AG04450 (cell line): ENCODE measurements at places on chromosomes 11 and 22.

- DNase-seq, result no peak
Measured at GRCh38 chr22:29306835-29307595, 565 bp downstream of the GAS2L1 start.

DNA sequence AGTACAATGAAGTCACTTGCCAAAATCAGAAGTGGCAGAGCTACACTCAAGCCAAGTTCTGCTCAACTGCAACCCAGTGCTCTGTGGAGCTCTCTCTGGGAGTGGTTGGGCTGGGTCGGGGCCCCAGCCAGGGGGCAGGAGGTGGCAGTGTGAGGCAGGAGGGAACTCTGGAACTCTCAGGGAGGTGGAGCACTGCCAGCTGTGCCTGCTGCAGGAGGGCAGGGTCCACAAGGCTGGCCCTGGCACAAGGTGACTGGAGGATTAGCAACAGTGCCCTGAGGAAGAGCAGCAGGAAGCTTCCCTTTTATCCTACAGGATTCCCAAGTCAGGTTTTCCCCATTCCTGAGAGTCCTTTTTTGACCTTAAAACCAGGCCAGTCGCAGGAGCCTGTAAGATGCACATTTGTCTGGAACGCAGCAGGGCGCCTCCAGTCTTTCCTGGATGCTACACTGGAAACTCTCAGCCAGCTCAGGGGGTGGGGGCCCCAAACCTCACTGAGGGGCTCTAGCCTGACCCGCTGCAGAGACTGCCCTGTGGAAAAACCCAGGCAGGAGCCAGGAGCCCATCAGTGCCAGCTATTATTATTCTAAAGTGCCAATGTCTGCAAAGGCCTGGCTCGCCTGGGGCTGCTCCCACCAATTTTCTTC, 31.8 kb downstream of the DKK3 start:
- DNase-seq, result no peak

GRCh38 chr22:45896964-45897538, 79.9 kb downstream of the WNT7B start:
- DNase-seq, result no peak

DNA sequence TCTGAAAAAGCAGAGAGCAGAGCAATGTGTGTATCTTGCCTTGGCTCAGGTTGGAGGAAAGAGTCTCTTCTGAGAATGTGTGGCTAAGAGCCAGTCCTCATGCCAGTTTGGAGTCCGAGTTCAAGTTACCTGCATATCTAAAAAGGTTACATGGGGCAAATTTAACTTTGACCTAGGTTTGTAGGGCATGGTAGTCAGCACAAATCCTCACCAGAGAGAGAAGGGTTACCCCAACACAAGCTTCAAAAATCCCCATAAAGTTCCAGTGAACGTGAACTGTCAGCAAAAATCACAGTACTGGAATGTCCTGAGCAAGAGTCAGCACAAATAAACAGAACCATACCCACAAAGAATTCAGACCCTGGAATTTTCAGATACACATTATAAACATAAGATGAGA, 13.8 kb downstream of the SDHD start:
- DNase-seq, result peak; percentile 45

GRCh38 chr11:66498506-66498905, 11.9 kb upstream of the BBS1 start:
- DNase-seq, result no peak

GRCh38 chr11:66976028-66976467, 944 bp downstream of the C11orf86 start:
- DNase-seq, result no peak

DNA sequence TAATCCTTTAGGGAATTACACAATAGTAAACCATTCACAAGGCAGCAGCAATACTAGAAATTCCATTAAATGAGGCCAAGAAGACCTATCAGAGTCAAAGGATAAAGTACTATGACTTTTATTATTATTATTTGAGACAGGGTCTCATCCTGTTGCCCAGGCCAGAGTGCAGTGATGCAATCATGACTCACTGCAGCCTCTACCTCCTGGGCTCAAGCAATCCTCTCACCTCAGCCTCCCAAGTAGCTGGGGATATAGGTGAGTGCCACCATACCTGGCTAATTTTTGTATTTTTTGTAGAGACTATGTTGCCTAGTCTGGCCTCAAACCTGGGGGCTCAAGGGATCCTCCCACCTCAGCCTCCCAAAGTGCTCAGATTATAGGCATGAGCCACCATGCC, 51.8 kb downstream of the TTC28 start:
- no peak for DNase-seq

- DNase-seq, result no peak
Measured at GRCh38 chr22:20009582-20010306, 6.9 kb downstream of the ARVCF start.

- no peak for DNase-seq
Measured at GRCh38 chr11:19347911-19348310, 107.2 kb upstream of the E2F8 start.

DNA sequence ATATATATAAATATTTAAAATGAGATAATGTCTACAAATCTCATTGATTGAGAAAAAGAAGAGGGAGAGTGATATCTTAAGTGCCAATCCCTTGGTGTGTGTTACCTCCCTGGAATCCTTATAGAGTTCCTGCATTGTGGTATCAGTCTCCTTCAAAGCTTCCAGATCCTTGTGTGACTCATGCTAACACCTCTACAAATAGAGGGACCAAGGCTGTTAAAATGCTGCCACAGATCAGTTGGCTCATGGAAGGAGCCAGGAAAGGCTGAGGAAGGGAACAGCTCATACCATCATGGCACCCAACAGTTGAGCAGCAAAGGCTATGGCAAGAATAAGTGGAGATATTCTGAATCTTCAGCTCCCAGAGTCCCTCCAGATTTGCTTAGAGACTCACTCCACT, 163.6 kb upstream of the ISX start:
- no peak for DNase-seq

DNA sequence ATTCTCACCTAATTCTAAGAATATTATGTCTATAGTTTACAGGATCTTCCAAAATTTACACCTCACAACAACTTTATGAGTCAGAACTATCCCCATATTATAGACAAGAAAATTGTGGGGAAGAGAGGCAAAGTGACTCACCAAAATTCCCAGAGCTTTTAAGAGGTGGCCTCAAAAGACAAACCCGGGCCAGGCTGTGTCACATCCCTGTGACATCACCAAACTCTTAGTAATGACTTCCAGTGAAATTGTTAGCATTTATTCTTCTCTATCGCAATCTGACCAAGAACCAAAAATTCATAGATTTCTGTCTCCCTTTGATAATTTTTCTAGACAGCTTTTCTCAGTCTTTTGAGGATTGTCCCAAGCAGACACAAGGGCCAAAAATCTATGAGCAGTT, 134.3 kb downstream of the SNX19 start:
- no peak for DNase-seq

DNA sequence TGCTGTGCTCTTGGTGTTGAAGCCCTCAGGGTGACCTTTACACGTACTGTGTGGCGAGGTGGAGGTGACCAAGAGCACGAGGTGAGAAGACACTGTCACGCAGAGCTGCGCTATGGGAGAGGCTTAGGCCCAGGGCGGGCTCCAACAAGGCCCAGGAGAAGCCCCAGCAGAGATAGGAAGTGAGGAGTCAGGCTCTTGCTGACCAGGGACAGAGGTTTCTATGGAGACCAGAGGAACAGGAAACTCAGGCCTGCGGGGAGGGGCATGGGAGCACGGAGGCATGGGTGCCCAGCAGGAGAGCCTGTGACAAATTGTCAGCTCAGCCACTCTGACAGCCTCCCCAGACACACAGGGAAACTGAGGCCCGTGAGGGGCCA, 15.8 kb downstream of the DGKZ start:
- DNase-seq, result no peak

GRCh38 chr11:128357073-128357472, 230.3 kb downstream of the ETS1 start:
- no peak for DNase-seq

DNA sequence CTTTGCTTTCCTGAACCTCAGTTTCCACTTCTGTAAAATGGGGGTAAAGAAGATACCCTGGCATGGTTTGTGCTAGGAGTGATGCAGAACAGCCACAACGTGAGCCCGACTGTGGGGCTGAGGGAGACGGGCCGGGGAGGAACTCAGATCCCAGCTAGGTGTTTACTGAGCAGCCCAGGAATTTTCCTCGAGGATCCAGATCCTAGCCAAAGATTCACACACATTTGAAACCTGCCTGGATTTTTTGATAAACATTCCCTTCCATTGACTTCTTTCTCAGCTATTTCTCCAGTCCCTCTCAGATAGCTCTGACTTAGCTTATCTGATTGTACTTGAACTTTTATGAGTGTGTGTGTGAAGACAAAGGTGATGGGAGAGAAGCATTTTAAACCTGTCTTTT, 98.0 kb downstream of the KIAA1671 start:
- DNase-seq, result no peak

GRCh38 chr11:130599073-130599654, 150.7 kb downstream of the ADAMTS15 start:
- no peak for DNase-seq

- no peak for DNase-seq
Measured at GRCh38 chr11:130858215-130858614, 58.1 kb downstream of the SNX19 start.

DNA sequence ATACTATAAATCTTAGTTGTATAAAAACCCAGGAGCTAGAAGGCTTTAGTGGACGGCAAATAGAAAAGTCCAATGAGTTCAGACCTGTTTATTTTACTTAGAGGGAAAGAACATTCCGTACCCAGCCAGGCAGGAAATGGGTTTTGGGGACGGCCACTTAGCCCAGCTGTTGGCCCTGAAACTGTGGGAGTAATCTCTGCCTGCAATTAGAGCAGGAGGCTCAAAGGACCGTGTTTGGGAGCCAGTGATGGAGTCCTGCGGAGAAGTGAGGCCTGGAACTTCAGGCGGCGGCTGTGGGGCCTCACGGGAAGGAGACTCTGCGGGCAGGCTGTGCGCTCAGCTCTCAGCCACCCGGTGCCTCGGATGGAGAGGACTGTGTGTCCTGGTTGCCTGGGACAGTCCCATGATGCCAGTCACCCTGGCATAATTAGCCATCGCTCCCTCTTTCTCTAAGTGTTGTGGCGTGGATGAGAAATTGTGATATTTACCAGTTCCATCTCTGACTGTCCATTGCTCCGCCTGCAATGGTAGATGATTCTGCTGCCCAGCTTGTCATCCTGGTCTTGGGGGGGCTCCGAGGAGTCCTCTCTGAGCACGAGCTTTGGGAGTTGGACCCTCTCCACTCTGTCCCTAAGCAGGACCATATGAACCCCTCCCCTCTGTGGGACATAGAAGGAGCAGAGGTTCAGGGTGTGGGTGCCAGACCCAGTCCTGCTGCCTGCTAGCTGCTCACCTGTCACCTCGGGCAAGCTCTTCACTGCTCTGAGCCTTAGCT, 530.3 kb downstream of the TBC1D22A start:
- DNase-seq, result no peak

- peak; percentile 60 for DNase-seq
Measured at GRCh38 chr22:43126501-43127165, 16.1 kb downstream of the BIK start.

GRCh38 chr22:48354096-48354495, 1473.6 kb downstream of the BRD1 start:
- DNase-seq, result no peak

- DNase-seq, result no peak
Measured at GRCh38 chr22:44383064-44383575, 70.4 kb upstream of the SHISAL1 start.

GRCh38 chr11:19963697-19964387, 196.4 kb downstream of the DBX1 start:
- DNase-seq, result no peak

GRCh38 chr11:107619926-107620325, 29.0 kb downstream of the ELMOD1 start:
- no peak for DNase-seq

GRCh38 chr11:102119997-102120396, 9.8 kb downstream of the YAP1 start:
- DNase-seq, result no peak

GRCh38 chr11:130304651-130305050, 10.1 kb downstream of the ZBTB44 start:
- no peak for DNase-seq

DNA sequence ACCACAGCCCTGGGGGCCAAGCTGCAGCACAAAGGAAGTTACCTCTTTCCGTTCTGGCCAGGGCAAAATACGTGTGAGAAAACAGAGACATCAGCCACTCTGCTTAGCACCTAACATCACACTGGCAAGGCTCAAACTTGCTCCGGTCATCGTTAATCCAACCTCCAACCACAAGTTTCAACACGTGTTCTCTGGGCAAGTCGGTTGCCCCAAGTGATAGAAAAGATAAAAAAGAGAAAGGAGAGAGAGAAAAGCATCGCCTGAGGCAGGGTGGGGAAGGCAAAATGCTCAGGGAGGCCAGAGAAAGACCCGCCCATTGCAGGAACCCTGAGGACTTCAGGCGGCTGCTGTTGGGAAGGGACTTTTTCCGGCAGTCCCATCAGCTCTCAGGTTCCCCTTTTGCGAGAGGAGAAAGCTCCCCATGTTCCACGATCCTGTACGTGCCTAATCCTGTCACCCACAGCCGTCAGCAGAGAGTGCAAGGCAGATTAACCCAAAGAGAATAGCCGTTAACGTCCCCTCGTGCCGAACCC, 18.5 kb upstream of the B4GALNT4 start:
- no peak for DNase-seq

GRCh38 chr11:134293119-134294113, 17.2 kb downstream of the GLB1L3 start:
- no peak for DNase-seq

DNA sequence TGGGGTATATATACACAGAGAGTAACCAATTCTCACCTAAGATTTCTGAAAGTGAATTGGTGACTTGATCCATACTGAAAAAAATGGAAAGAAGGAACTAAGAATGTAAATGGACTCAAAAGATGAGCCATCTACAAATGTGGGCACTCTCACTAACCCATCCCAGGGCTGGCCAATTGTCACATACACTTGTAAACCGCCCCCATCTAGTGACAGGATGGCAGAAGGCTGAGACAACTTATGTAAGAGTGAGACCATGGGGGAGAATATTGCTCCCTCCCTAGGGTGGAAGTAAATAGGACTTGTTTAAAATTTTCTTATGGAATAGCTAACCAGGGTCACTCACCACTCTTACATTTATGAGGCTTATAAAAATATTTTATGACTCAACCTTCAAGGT, 377.1 kb upstream of the ISX start:
- no peak for DNase-seq

DNA sequence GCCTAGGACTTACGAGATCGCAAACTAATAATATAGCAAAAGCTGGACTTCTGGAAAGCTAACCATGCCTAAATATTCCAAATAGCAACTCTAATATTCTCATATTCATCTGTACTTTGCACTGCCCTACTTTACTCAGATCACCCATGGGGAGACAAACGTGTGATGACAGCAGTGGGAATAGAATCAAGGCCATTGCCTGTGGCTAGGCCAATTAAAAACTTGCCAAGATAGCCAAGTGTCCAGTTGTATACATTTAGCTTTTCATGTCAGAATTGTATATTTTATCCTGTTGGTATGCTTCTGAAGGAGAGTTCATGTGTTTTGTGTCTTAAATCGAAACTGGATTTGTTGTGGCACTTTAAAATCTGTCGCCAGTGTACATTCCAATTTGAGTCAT, 1.2 kb upstream of the CEP126 start:
- DNase-seq, result no peak

- no peak for DNase-seq
Measured at GRCh38 chr22:37549704-37550059, 10.6 kb upstream of the CDC42EP1 start.

GRCh38 chr11:103806130-103806895, 230.1 kb upstream of the DDI1 start:
- DNase-seq, result peak; percentile 58

- DNase-seq, result no peak
Measured at GRCh38 chr11:96211436-96211835, 131.6 kb downstream of the MAML2 start.
